ENCODE measurements at places on chromosomes 4 and X.

DNA sequence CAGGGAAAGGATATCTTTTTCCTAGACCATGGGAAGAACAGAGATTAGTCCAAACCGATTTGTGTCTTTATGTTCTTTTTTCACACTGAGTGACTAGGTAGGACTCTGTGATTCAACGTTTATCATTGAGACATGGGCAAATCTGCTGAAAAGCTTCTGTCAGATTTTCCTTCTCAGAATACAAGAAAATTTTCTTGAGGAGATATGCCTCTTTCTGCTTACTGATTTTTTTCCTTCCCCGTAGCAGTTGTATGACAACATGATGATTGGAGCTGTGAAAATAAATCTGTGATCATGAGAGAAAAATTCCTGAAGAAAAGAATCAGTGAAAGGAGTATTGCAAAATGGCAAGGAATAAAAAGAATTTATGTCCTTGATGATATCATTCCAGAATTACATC, 130.6 kb upstream of the FAT4 start:
- DNase-seq = no peak

GRCh38 chrX:10160211-10160610, 3.4 kb downstream of the CLCN4 start:
- no peak for DNase-seq

DNA sequence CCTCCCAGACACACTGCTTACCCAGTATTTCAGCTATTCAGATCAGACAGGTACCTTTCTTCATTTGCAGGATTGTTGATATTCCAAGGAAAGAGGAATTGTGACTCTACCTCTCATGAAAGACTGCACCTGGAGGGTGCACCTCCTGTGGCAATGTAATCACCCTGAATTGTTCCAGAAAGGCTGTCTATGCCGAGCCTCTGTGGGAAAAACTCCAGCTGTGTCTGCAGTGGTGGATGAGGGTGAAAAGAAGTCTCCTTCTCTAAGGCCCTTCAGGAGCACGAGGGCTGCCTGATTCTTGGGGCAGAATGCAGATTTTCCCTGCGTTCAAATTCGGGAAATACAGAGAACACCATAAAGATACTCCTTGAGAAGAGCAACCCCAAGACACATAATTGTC, 108.2 kb upstream of the ADAMTS3 start:
- DNase-seq = no peak

- no peak for DNase-seq
Measured at GRCh38 chr4:23993373-23993772, 103.5 kb upstream of the PPARGC1A start.

Data from hematopoietic multipotent progenitor cell treated with erythropoietin and hydrocortisone succinate and interleukin-3 and kit ligand, for 15 days (in vitro differentiated cells).